ENCODE measurements at places on chromosomes 1 and 21.

DNA sequence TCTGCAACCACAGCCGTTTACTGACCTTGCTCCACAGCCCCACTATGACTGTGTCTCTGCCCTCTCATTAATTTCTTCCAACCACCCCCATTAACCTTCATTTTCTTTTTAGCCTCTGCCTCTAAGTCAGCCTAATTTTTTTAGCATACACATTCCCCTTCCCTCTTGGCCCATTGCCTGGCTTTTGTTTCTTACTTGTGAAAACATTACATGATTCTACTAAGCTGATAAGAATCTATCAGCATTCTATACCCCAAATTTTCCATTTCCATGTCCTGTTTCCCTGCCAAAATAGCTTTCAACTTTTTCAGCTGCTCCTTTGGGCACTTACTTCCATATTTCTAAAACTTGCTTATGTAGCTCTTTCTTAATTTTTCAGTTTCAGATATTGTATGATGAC is 79.8 kb downstream of the PCP4 start:
- no peak for DNase-seq

DNA sequence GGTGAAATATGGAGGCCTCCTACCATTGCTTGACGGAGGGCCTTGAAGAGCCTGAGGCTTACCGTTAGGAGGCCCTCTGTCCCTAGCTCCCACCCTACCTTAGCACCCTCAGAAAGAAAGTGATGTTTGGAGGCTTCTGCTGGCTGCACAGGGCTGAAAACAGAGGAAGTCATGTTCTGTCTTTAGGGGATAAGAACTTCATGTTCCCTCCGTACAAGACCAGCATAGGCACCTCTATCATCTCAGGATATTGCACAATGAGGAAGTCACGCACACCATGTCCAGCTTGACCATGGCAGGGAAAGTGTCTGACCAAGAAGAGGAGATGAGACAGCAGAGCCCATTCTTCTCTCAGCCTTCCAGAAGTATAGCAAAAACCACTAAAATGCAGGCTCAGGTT is 13.8 kb downstream of the ADORA3 start:
- no peak for DNase-seq

- no peak for DNase-seq
Observed at GRCh38 chr1:233598891-233599541, 14.9 kb upstream of the KCNK1 start.

- DNase-seq = no peak
Observed at GRCh38 chr1:1020415-1021009, 592 bp downstream of the AGRN start.

DNA sequence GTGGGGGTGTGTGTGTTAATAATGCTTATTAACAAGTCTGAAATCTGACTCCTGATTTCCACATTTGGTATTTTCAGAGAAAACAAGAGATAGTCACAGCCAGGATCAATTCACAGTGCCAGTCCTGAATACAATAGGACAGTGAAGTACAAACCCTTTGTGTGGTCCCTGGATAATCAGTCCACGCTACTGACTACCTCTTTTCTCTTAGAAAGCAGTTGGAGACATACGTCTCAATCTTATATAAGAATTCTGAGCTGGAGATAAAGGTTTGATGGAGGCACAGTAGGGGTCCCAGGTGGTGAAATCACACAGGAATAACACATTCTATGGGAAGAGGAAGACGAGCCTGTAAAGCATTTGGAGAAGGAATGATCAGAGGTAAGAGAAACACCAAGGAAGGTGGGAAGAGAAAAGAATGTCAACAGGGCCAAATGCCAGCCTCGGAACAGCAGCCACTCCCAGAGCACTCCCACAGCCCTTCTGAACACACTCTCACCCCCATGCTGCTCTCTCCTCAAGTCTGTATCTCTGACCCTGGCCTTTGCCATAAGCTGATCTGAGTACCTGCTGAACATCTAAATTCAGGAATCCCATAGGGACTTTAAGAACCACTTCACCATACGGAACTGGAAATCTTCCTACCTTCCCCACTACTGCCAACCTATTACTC is 48.6 kb downstream of the TRAF5 start:
- no peak for DNase-seq

- DNase-seq = no peak
Observed at GRCh38 chr1:27489501-27489972, 430 bp downstream of the WASF2 start.

DNA sequence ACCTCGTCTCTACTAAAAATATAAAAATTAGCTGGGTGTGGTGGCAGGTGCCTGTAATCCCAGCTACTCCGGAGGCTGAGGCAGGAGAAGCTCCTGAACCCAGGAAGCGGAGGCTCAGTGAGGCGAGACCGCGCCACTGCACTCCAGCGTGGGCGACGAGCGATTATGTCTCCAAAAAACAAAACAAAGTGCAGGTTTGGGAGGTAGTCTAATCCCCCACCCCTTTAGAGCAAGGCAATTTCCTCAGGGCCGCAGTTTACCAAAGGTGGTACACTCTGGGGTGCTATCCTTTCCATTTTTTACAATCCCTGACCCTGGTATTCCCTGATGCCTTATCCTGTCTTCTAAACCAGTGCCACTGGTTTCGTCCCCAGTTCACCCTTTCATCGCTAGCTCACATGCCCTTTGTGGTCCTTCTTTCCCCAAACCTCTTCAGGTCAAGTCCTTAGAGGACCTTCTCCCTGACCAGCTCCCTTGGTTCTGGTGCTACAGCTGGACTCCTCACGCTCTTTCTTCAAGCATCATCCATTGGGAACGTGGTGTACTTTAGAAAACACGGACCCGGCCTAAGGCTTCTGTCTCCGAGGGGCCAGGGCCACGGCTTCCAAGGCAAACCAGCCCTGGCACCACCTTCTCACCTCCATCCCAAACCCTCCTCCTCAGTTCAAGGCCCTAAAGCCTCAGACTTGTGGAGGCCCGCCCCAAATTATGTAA is 873 bp downstream of the IFT25 start:
- no peak for DNase-seq

DNA sequence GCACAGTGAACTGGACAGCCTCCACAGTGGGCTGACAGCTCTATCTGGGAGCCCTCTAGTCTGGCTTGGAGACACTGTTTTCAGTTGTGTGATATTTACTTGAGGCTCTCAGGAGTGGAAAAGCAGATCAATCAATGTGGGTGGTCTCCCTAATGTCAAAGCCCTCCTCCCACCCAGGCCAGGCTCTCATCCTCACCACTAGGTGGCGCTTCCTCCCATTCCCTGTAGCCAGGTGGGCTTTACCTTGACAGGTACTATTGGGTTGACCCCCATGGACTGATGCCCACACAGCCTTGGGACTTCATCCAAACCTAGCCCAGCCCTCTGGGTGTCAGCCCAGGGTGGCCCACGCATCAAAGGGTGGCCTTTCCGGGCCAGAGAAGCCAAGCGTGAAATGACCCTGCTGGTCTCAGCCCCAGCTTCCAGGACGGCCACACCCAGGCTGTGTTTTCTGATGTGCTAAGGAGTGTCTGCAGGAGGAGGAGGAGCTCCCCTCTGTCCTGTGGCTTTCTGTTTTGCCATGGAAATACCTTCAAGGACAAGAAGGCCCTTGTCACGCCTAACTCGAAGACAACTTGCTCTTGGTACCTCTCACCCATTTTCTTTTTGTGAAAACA is 54.0 kb downstream of the CLIC6 start:
- no peak for DNase-seq

DNA sequence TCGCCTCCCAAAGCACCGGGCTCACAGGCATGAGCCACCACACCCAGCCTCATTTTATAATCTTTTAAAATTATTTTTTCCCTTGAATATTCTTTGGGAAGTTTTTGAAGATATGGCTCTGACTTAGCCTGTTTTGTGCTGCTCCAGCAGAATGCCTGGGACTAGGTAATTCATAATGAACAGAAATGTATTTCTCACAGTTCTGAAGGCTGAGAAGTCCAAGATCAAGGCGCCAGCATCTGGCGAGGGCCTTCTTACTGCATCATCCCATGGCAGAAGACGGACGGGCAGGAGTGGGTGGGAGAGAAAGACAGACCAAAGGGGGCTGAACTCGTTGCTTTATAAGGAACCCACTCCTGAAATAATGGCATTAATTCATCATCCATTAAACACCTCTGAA is 99.0 kb upstream of the SLC25A33 start:
- DNase-seq = no peak

GRCh38 chr1:178869119-178869697 is 1.7 kb downstream of the ANGPTL1 start:
- DNase-seq = peak; percentile 14

GRCh38 chr1:175070818-175071217 is 3.2 kb downstream of the TNN start:
- no peak for DNase-seq

DNA sequence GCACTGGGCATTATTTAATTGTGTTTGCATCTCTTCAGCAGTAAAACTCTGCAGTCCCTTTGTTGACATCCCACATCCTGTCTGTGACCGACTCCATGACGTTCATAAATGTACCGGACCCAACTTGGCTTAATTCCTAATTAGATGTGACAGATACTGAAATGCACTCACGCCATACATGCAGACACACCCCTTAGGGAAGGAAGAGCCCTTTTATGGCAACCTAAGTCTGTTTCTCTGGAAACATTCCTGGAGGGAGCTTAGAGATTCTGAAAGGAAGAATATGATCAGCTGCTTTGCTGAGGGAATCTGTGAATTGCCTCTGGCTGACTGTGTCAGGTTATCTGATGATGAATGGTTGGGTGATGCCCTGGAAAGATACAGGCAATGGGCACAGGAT is 33.4 kb downstream of the ADAMTS5 start:
- DNase-seq = no peak

- DNase-seq = no peak
Observed at GRCh38 chr1:227736814-227737432, 1.7 kb downstream of the SNAP47 start.

GRCh38 chr1:114263343-114263742 is 109.7 kb upstream of the SYT6 start:
- DNase-seq = no peak

- no peak for DNase-seq
Observed at GRCh38 chr1:1122981-1123480, 7.1 kb upstream of the C1orf159 start.

DNA sequence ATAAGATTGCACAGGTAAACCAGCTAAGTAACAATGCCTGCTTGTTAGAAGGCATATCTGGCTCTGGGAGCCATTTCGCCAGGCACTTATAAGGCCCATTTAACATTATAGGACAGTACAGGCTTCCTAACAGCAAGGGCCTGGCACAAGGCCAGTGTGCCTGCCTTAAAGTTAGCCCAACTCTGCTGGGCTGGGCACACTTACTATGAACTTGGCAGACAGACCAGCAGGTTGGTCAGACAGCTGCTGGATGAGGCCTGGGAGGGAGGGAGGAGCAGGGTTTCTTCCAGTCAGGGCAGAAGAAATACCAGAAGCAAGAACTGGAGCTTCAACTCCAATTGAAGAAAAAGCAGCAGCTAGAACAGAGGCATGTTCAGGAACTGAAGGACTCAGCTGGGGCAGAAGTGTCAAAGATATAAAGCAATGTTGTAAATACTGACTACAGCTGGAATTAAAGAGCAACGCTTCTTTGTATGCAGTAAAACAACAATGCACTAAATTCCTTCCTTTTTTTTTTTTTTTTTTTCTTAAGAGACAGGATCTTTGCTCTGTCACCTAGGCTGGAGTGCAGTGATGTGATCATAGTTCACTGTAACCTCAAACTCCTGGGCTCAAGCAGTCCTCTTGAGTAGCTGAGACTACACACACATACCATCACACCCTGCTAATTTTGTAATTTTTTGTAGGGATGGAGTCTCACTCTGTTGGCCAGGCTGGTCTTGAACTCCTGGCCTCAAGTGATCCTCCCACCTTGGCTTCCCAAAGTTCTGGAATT is 4.9 kb downstream of the CACHD1 start:
- no peak for DNase-seq

All from AG04449 (cell line).